ENCODE measurements at places on chromosomes 7 and 10. TPM values are rescaled to one million over a fixed set of nuclear protein-coding genes. Genes with fewer than 3 reads are reported as not detected.

Gene EVX1
- 0.08 TPM for polyA plus RNA-seq

Gene KEL
- polyA plus RNA-seq = not detected

Gene CARD11
- 1.1 TPM for polyA plus RNA-seq

Gene TLX1
- polyA plus RNA-seq = not detected

Gene GHRHR
- not detected for polyA plus RNA-seq

Gene MEST
- 32.6 TPM for polyA plus RNA-seq

Gene COMTD1
- 31.3 TPM for polyA plus RNA-seq

Gene RADIL
- polyA plus RNA-seq = 1.5 TPM

Gene NEUROD6
- polyA plus RNA-seq = not detected

Gene NPM3
- polyA plus RNA-seq = 101 TPM

Gene SLC18A3
- not detected for polyA plus RNA-seq

Gene HK1
- 50.6 TPM for polyA plus RNA-seq

Gene SPDYE3
- polyA plus RNA-seq = 0.04 TPM

Gene CDH23
- 2.1 TPM for polyA plus RNA-seq

Gene SLC39A12
- polyA plus RNA-seq = not detected

Gene IFIT3
- 2.1 TPM for polyA plus RNA-seq
